ENCODE measurements at places on chromosomes 11 and 22.

- DNase-seq: no peak
These were observed 563.0 kb downstream of the MIAT start for GRCh38 chr22:27220339-27220738.

DNA sequence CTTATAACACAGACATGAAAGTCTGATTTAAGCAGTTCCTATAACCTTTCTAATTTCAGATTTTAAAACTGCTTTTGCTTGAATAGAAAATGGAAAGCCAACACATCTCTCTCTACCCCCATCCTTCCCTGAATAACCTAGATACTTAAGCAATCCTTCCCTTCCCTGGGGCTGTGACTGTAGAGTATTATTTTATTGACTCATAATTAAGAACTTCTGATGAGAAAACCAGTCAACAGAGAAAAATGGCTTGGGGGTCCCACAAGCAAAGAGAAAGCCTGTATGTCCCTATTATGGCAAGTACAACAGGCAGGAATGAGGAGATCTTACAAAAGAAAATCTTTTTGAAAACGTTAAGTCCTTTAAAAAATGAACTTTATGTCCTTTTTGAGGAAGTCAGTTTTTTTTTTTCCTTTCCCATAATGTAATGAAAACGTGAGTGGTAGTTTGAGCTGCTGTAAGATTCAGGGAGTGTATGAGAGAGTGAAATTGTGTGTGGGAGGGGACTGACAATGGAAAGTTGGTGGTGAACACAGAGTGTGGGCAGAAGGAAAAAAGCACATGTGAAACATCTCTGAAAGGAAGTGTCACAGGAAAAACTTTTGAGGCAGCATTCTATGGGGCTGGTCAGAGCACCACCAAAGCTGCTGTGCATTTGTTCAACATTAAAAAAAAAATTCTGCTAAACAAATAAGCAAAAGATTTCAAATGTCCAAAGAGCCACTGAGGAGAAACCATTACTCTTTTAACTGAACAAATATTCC lies 154.6 kb downstream of the MAML2 start:
- DNase-seq: no peak

DNA sequence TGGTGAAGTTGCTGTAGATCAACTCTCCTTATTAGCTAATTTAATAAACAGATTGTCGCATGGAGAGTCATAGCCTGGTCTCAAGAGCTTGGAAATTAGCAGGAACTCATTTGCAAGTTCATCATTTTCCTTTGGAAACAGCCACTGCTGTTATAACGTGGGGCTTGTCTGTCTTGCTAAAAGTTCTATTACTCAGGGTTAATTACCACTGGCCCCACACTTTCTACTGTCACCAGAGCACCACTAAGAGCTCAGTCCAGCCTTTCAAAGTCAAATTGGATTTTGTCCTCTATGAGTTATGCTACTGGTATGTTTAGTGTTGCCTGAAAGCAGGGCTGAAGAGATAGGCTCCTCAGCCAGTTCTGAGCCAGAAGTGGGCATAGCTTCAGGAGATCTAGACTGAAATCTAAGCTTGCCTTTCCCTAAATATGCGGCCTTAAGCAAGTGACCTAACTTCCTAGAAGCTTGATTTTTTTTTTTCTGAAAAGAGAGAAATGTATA lies 292.2 kb downstream of the INSC start:
- no peak for DNase-seq

DNA sequence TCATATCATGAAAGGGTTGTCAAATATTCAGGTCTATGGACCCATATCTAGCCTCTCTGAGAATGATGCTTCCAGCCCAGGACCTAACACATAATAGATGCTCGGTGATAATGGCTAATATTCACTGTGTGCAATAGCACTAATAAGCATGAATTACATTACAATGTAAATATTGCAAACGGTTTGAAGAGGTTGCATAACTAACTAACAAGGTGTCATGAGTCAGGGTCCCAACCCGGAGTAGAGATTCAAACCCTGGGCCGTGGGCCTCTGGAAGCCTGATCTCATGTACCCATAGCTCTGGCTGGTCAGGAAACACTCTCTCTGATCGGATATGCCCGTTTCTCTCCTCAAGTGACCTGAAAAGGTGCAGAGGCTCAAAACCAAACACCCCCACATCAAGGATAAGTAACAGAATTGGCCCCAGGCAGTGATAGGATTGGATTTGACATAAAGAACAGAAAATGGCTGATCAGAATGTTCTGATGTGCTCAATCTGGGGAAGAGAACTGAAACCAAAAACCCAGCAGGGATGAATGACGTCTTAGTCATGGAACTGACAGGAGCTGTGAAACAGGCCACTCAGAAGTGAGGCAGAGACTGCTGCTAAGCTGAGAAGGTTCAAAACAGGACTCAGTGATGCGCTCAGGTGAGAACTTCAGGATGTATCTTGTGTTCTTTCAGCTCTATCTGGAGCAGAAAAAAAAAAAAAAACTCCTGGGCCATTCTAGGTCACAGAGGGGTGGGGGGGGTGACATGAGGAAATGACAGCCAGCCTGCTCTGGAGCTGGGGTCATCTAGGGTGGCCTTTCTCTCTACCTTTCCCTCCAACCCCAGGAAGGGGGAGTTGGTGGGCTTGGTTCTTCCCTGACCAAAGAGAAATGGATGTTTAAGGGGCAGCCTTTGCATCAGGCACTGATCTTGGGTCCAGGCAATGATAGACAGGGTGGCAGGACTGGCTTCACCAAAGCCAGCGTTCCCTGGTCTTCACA lies 6.6 kb upstream of the KCTD17 start:
- DNase-seq: no peak
